ENCODE measurements at places on chromosomes 2 and 18.

- no peak for DNase-seq
These were observed 20.6 kb downstream of the ZNF385B start for GRCh38 chr2:179840840-179841239.

GRCh38 chr2:106356291-106356690, 111.9 kb downstream of the RGPD3 start:
- no peak for DNase-seq

DNA sequence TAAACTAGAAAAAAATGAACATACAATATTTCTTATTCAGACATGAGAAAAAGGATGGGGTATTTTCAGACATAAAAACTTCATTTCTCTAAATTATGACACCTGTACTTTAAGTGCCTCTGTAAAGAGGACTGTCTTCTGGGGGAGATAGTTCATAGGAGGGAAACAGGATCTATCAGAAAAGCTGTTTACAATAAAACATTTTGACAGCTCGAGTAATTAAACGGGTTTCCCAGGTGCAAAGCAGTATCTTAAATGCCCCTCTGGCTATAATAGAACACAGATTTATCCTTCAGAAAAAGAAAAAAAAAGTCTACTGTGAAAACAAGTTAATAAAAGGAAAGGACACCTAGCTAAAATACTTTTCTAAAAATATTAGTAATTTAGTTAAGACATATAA, 311.4 kb upstream of the UBE2E3 start:
- DNase-seq = no peak

DNA sequence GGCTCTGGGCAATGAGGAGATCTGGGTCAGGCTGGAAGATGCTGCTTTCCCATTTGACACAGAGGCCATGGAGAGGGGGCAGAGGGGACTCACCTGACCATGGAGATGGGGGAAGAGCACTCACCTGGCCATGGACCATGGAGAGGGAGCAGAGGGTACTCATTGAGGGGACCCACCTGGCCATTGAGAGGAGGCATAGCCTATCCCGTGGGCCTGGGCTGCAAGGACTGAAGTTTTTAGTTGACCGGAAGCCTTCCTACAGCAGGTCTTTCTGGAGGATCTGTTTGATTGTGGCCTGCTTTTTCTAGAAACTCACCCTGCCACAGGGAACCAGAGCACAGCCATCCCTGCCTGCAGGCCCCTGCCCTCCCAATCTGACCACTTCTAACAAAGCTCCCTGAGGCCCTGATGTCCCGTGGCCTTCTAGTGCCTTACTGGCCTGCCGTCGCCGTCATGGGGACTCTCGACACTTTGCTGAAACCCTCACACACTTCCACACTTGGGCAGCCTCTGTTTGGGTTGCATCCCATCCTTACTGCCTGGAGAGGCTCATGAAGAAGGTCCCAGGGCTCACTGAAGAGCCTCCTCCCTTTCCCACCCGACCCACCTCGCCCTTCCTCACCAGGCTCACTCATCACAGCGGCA, 5.1 kb upstream of the PROM2 start:
- no peak for DNase-seq

GRCh38 chr2:68463287-68463877, 3.7 kb downstream of the FBXO48 start:
- no peak for DNase-seq

GRCh38 chr2:237341872-237342271, 72.1 kb downstream of the COL6A3 start:
- DNase-seq = no peak

DNA sequence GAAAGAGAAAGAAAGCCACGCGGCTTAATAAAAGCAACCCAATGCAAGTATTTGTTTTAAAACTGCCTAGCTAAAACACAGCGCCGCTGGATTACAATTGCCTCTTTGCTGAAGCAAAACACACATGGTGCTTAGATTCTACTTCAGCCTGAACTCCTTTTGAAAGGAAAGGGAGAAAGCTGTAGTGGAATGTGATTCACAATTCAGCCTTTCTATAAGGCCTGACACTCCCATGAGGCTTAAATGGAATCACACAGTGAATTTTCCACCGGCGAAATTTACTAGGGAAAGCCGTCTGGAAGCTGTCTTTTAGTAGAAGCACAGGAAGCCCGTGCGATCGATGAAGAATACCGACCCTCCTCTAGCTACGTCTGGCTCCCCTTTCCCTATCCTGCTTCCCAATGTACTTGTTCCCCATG, 348.0 kb downstream of the DLGAP1 start:
- DNase-seq = no peak

- no peak for DNase-seq
These were observed 547.9 kb upstream of the ID2 start for GRCh38 chr2:8133913-8134472.

DNA sequence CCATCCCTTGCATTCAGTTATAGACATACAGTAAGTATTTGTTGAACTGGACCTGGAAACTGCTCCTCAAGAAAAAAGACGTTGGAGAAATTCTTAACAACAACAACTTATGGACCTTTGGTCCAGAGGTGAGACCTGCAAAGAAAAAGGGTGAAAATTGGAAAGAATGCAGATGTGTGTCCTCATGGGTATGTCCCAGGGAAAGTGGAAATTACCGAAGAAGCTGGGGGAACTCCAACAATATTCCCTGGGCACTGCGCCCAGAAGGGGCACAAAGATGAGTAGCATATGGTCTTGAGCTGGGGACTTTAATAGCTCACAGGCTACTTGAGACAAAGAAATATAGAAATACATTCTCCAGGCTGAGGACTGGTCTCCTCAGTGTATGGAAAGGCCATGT, 35.5 kb upstream of the YWHAQ start:
- DNase-seq = no peak

GRCh38 chr2:58968885-58969284, 727.8 kb upstream of the FANCL start:
- DNase-seq = no peak

DNA sequence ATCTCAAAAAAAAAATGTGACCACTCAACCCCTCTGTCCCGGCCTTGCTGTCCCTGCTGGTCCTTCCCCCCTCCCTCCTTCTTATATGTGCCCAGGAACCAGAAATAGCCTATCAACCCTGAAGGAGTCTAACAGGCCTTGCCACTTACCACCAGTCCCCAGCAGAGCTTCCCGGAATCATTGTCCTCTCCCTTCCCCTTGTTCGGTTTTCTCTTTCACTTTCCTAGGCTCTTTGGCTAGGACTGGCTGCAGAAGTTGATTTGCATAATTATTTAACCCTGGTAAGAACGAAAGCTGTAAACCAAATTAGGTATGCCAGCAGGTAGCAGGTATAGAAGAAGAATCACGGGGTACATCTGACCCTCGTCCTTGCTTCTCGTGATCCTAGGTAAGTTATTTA, 72.6 kb upstream of the ZNF532 start:
- DNase-seq = no peak

DNA sequence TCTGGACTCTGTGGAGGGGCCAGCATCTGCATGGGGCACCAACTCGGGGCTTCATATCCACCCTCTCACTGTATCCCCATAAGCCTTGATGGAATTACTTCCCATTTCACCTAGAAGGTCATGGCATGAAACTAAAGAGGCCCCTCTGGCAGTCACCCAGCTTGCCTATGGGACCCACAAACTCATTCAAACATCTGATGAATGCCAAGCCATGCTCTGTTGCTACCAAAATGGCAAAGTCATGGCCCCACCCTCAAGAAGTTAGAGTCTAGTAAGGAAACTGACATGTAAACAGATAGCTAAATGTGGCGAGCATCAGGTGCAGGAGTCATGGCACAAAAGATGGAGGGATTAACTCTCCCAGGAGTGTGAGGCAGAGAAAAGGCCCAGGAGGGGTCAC, 14.5 kb downstream of the CYB5A start:
- DNase-seq = no peak

DNA sequence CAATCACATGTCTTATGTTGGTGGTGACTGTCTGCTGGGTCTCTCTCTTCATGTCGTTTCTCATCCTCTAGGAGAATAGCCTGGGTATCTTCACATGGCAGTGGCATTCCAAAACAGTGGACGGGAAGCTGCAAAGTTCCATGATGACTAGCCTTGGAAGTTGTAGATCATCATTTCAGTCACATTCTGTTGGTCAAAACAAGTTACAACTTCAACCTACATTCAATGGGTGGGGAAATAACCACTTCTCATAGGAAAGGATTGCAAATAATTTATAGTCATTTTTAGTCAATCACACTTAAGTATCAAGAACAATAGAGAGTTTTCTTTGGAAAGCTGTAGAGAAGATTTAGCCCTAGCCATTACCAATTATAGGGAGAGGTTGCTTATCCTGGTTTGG, 395.0 kb upstream of the CDH2 start:
- no peak for DNase-seq

- DNase-seq = no peak
These were observed 83.9 kb upstream of the MAPRE2 start for GRCh38 chr18:34957119-34957863.

- DNase-seq = no peak
These were observed 1.4 kb downstream of the TM4SF20 start for GRCh38 chr2:227377467-227378351.

GRCh38 chr2:143190431-143190830, 61.2 kb downstream of the ARHGAP15 start:
- DNase-seq = no peak

GRCh38 chr2:68031043-68031442, 31.8 kb downstream of the C1D start:
- DNase-seq = no peak

- DNase-seq = no peak
These were observed 56.2 kb upstream of the TMEM163 start for GRCh38 chr2:134774786-134775641.

GRCh38 chr2:114368705-114369104, 73.7 kb upstream of the DPP10 start:
- DNase-seq = no peak

DNA sequence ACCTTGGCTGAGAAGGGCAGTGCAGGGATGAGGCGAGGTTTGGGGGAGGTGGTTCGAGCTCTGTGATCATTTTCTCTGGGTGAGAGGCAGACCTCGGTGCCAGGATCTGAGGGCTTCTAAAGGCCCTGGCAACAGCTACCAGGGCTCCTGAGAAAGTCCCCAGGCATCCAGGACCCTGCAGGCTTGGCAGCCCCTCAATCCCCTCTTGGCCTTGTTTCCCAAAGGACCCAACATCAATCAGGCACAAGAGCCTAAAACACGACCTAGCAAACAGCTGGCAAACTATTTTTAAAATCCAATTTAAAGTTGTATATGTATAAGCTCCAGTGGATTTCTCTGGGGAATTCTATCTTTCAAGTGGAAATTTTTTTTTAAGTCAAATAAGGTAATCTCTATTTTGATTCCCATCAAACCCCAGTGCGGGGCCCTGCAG, 15.0 kb upstream of the MAT2A start:
- DNase-seq = no peak

GRCh38 chr18:24014986-24015638, 558 bp downstream of the TTC39C start:
- DNase-seq = no peak

GRCh38 chr2:21161122-21161521, 37.4 kb downstream of the TDRD15 start:
- DNase-seq = no peak

DNA sequence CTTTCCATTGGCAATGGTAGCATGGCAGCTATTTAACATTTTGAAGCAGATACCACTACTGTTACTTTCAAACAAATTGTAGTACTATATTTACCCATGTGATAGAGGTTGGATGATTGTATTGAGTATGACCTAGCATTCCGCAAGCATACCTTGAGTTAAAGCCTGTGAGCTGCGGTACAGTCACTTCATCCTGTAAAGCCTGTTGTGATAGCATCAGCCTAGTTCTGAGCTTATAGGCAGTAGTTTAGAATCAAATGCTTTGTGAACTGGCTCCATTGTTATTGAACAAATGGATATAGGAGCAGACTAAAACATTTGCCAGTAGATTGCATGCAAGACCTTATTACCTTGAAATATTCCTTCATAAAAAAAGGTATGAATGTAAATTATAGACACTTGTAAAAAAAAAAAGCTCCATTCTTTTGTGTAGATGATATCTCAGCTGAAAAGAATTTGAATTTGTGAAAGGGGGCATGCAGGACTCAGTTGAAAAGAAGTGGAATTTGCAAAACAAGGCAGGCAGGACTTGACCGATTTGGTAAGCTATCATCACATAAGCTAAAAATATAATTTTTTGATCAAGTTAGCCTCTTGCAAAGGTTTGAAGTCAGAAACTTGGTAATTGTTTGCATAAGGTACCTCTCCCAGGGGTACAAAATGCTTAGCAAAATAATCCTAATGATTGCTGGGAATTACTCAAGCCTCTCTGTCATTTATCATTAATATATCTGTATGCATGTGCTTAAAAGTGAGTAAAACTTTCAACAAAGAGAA, 138.5 kb upstream of the ITGA4 start:
- no peak for DNase-seq

DNA sequence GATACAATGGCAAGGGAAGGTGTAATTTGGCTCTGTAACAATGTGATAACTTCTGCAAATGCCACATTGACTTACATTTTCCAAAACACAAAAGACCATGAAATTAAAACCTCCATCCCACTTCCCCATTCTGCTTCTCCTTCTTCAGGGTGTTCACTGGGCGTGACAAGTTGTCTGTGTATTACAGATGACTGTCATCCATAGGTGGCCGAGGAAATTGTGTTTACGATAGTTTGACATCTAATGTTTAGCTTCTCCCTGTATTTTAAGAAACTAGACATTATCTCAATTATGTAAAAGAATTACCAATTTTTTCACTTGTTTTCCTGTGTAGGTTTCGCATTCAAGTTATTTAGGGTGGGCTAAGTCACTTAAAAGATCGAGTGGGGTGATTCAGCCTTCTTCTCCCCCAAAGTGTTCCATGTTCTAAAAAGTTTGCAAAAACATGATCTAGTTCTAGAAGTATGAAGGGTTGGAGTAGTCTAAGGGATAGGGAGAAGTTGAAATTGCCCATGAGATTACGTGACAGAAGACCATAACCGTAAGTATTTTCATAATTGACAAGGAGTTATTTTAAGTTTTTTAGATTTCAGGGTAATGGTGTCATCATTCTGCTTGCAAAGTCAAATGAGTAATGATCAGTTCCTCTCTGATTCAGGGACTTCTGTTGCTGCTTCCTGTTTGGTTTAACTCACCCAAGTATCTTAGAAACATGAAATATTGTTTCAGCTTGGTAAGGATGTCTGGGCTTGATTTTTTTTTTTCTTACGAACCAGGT, 25.2 kb upstream of the CYTIP start:
- DNase-seq = no peak

GRCh38 chr2:219183151-219183772, 5.2 kb downstream of the RETREG2 start:
- no peak for DNase-seq

DNA sequence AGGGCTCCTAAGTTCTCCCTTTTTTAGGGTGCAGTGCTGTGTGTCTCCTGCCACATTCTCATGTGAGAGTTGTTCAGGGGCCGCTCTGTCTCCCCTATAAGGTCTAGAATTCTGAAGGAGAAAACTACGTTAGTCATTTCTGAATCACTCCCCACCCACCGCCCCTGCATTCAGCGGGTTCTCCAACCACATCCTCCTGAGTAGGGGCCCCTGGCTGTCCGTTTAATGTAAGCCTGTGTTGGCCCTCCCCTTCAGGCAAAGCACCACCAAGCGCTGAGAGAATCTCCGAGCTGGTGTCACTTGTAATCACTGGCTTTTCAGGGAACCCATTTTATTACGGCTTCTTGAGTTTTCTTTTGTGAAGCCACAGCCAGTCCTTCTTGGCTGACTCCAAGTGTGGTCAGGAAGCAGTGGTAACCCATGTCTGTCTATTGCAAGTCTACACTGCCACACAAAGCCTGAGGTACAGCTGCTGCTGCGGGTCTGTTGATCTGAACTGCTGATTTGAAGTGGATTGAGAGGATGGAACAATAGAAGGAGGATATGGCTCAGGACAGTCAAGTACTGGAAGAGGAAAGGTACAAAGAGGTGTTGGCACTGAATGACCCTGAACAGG, 16.9 kb downstream of the LCT start:
- peak; percentile 69 for DNase-seq
